Activated CD8-positive, alpha-beta T cell treated with anti-CD3 and anti-CD28 coated beads, Interleukin-2, amount 10 ng/mL, durations not matched to agents 7 days and 5 days (primary cell): ENCODE measurements at places on chromosomes 2 and 18. TPM values are rescaled to one million over a fixed set of nuclear protein-coding genes. Genes with fewer than 3 reads are reported as not detected.

DNA sequence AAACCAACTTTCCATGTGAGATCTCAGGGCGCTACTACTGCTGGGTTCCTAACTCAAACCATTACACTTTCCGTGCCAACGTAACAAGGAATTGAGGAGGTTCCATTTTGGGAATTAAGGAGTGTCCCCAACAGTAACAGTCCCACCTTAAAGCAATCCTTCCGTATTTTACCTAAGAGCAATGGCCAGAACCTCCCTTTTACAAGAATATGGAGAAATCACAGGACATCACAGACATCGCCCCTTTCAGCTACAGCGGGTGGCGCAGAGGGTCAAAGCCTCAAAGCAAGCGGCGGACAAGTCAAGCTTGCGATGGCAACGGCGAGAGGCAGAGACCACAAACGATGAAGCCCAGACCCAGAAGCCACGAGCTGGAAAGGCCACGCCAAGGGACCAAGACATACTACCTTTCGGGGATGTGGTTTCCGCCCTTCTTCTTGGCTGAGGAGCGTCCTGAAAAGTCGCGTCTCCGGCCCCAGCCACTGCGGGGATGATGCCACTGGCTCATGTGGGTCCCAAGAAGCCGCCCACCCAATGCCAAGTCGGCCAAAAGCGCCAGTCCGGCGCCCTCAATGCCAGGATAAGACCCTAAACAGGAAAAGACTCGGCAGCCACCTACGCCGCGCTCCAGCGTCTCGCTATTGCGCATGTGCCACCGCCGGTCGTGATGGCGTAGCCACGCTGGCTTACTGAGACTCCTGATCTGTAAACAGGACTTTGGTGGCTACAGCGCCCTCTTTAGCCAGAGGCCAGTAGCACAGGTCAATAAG is at the start of gene DUSP11:
Gene DUSP11, minus strand, starts transcription at position 637 of the 770 bp plus-strand sequence. Its CDS starts 129 bp downstream, at position 508.
- DNase-seq: peak; percentile 98

The NTSR2 gene
- not detected for total RNA-seq

DNA sequence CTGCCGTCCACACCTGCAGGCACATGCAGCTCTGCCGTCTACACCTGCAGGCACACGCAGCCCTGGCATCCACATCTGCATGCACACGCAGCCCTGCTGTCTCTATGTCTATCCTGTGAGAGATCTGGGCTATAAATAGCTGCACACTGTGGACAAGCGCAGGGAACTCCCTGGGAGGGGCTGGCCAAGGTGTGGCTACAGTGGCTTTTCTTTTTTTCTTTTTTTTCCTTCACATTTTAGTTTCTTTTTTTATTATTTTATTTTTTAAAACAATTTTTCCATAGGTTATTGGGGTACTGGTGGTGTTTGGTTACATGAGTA is 42.0 kb downstream of the TMEM182 start:
- DNase-seq: no peak

DNA sequence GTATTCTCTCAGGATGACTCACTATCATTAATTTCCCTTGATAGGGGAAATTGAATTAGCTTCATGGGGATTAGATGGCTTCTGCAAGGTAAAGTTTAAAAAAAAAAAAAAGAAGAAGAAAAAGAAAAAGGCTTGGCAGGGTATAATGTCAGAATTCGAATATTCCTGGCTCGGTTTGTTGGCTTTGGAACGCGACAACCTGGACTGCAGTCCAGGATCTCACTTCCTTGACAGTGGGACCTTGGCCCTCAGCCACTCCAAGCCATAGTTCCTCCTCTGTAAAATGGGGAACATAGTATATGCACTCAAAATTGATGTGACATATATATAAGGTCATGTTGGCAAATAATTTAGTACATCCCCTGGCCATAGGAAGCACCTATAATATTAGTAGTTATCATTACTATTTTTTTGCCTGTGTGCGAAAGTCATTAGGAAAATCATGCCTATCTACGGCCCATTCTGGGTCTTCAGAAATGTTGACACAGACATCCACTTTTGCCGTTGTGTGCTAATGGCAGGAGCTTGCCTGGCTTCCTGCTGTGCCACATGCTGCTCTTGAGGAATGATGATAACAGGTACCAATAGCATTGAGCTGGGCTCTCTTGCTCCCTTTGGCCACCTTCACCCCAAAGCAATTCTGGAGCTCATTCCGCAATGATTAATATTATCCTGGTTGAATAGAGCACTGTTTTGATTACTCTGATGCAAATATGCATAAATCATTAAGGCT is 97.9 kb downstream of the MTCL1 start:
- no peak for DNase-seq

- no peak for DNase-seq
These were observed 2.2 kb downstream of the ABCG8 start for GRCh38 chr2:43840965-43841364.

- no peak for DNase-seq
These were observed 240.6 kb downstream of the PIEZO2 start for GRCh38 chr18:10908760-10909159.

DNA sequence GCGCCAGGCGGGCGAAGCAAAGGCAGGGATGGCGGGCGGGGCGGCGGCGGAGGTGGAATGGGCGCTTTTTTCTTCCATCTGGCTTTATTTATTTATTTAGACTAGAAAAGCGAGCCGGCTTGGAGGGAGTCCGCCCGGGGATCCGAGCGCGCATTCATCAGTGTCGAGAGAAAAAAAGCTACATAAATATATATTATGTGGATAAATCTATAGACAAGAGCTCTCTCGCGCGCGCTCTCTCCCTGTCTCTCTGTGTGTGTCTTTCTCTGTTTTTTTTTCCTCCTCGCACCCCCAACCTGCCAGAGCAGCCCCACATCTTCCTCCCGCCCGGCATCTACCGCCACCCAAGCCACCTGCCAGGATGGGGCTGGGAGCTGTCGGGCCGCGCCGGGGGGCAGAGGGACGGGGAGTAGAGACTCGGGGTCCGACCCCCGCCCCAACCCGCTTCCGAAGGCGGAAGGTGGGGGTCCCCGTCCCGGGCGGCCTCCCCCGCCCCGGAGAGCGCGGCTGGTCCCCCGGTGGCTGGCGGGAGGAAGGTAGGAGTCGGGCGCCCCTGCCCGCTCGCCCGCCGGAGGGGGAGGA is 972 bp upstream of the CELF4 start:
- DNase-seq: no peak

DNA sequence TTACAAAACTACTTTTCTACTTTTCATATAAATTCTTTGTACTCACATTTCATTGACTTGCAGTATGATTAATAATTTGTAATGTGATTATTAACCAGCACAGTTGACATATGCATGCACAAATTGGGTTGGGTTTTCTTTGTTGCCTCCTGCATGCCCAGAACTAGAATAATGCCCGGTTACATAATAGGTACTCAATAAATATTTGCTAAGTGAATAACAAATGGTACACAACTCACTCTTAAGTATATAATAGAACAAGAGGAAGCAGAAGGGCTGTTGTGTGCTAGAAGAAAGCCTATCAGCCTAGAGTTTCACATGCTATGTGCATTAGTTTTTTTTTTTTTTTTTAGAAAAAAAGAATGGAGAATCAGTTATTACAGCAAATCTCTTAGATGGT is 9.3 kb downstream of the RDH14 start:
- no peak for DNase-seq

The SCN3A gene
- not detected for total RNA-seq

DNA sequence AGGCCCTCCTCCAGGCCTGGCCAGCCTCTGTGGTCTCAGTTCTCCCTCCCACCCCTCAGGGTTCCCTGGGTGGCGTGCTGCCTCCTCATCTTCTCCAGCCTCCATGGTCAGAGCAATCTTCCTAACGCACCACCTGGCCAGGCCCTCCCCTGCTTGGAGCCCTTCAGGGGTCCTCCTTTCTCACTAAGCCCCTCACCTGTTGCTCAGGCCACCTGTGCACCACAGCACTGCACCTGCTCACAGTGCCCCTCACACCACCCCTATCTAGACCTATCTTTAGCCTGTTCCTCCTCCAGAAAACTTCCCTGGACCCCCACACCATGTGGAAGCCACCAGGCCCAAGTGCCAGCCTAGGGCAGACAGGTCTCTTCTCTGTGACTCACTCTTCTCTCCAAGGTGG is 267.1 kb downstream of the ATAD2B start:
- DNase-seq: no peak

GRCh38 chr2:8239531-8240088 is 442.2 kb upstream of the ID2 start:
- peak; percentile 37 for DNase-seq

DNA sequence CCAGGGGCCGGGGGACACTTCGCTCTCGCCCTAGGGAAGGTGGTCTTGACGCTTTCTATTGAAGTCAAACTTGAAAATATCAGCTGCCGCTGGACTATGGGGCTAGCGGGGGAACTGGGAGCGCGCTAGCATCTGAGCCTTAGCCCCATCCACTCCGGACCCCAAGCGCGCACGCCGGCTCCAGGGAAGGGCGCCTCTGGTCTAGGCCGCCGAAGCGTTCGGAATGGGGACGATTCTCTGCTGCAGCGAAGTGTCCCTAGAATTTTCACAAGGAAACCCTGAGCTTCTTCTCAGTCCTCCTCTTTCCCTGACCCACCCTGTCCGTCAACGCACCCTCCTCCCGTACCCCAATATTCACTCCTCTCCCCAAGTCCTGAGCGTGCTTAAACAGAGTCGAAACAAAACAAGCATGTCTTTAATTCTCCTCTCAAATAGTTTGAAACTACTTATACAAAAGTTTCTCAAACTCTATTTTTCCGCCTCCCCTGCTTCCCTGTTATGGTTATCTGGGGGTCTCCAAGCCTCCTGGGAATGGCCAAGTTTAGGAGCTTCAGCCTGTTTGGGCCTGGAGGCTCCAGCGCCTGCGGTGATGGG is 5.0 kb downstream of the RAX start:
- no peak for DNase-seq

The TMEM17 gene
- not detected for total RNA-seq

GRCh38 chr18:3468833-3469232 is 18.9 kb downstream of the TGIF1 start:
- DNase-seq: no peak

GRCh38 chr2:67486041-67486796 is 89.1 kb downstream of the ETAA1 start:
- no peak for DNase-seq

The EVX2 gene
- total RNA-seq: not detected

DNA sequence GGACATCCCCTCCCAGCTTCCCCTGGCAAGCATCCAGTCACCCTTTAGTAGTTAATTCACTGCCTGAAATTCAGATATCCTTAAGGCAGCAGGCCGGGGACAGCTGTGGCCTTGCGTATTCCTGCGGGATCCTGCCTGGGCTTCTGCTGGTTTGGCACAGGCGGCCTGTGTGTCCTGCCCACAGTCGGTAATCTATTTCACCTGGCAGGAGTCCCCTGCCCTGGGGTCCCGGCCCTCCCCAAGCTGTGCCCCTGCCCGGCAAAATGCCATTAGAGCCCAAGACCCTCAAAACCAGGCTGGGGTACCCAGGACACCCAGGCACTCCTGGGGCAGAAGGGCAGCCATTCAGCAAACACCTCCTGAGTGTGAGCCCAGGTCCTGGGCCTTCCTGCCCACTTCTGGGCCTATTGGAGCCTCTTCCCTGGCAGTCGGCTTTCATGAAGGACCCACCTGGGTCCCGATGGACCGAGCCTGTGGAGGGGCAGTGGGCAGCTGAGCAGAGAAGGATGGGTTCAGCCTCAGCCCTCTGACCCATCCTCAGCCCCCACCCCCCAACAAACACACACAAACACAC is 11.6 kb downstream of the CROCC2 start:
- no peak for DNase-seq

The KIF5C gene
- total RNA-seq: 6.5 TPM

The GTF2A1L gene
- not detected for total RNA-seq

DNA sequence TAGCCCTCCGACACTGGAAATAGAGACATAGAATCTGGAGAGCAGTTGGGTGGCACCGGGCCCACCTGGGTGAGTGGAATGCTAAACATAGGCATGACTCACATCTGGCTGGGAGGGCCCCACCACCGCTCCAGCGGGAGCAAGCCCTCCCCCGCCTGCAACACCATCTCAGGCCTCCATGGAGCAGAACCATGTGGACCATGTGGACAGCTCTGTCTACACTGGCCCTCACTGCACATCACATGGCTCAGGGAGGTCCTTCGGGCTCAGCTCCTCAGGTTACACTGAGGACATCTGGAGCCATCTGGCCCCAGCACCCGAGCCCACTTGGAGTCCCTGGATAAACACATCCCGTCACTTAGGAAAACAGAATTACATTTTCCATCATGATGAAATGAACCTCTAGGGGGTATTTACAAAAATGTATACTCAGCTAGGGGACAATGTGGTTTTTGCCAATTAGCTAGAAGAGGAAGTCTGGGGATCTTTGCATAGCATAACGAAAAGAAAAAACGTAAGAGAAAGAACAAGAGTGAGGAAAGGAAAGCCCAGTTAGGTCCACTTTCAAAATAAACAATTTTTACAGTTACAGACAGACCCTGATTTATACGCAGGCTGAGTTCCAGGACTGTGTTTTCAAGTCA is 30.7 kb upstream of the MLPH start:
- no peak for DNase-seq
